ENCODE measurements at places on chromosomes 2 and 18.

GRCh38 chr2:127877626-127878025 is 8.1 kb downstream of the AMMECR1L start:
- no peak for DNase-seq

DNA sequence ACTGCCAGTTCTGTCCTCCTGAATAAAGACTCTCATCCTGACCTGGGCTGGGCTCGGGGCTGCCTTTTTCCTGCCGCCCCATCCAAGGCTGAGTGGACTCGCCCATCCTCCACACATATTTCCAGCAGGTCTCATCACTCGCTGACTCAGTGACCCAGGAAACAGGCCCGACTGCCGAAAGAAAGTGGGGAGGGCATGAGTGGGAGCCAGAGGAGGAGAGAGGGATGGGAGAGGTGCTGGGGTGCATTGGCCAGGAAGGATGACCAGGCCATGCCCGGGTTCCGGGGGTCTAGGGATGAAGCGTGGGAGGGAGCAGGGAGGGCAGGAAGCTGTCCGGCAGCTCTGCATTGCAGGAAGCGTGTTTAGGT is 66.7 kb downstream of the TWIST2 start:
- no peak for DNase-seq

GRCh38 chr18:35983818-35984217 is 11.3 kb downstream of the RMP24 start:
- DNase-seq, result no peak

DNA sequence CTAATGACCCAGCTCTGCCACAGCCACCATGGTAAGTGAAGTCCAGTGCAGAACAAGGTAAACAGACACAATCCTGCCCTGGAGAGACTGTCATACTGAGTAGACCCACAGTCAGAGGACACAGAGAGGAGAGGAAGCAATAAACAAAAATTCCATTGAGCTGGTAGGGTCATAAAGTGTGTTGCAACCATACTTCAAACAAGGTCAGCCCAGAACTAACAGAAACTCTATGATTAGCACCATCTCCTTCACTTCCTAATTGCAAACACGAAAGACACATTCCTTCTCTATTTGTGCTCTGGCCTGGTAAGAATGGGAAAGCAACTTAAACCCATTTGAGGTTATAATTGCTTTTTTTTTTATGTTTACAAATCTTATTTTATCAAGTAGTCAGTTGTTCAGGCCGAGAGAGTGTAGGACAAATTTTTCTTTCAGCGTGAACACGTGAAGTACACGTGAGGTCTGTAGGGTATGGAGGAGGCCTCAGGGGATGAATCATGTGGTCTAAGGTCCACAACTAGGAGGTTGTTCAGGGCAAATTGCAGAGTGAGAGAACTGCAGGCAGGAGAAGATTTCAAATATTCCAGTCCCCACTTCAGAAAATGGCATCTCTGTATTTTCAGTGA is 71.4 kb upstream of the GLS start:
- no peak for DNase-seq

DNA sequence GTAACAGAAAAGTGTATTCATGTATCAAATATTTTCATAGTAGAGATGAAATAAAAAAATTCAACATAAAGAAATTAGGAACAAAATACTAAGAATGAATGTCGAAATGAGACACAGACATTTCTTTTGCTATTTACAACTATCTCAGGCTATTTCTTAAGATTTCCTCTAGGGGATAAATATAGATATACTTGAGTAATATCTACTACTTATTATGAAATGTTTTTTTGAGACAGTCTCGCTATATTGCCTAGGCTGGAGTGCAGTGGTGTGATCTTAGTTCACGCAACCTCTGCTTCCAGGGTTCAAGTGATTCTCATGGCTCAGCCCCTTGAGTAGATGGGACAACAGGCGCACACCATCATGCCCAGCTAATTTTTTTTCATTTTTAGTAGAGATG is 326.1 kb downstream of the RNF144A start:
- no peak for DNase-seq

DNA sequence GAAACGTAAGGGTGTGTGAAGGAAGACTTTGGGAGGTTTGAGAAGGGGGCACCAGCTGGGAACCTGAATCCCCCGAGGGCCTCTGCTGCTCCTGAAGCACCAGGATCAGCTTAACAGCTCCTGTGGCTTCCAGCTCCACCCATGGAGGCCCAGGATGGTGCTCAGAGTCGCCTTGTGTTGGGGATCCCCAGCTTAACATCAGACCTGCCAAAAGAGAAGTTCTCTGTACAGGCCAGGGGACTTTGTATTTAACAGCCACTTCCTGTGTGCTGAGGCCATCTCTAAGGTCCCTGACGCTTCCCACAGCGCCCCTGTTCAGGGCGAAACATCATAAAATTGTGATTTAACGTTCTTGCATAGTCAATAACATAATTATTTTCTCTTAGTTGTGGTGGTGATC is 77.5 kb downstream of the NCK2 start:
- DNase-seq, result no peak

- no peak for DNase-seq
Measured at GRCh38 chr2:38039121-38039910, 36.6 kb downstream of the CYP1B1 start.

GRCh38 chr18:32919799-32920198 is 147.0 kb upstream of the KLHL14 start:
- DNase-seq, result no peak

- no peak for DNase-seq
Measured at GRCh38 chr2:68900496-68901198, 29.4 kb upstream of the BMP10 start.

DNA sequence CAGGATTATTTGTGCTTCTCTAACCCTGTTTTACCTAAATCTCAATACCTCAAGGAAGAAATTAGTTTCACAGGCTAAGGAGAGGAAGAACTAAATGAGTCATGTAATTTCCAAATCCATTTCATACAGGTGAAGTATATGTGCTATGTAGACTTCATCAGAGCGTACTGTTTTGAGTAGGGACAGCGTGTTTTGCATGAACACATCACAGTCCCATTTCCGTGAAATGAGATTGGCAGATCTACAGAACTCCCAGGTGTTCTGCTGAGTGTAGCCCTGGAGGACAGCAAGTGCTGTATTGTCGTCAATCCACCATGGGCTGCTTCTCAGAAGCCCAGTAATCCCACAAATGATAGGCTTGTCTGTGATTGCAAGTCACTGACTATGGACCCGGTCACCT is 97.7 kb downstream of the XRCC5 start:
- no peak for DNase-seq

GRCh38 chr2:240868286-240869108 is at the start of gene AGXT:
Gene AGXT (plus strand): TSS chr2:240868824. CDS start chr2:240868866, 42 bp downstream.
- DNase-seq, result no peak

DNA sequence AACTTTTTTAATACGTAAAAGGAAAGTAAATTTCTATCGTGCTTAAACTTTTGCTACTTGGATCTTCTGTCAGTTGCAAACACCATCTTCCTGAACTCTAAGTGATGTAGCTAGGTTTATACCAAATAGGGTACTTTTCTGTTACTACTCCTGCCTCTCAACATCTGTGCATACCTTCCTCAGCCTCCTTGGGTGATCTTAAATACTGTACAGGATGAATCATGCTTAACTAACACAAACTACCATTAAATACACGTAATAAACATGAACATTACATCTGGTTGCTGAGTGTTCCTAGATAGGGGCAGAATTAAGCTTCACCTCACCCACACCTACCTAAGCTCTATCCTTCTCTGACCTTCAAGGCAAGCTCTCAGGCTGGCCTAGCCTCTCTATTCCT is 398.0 kb downstream of the TXNL1 start:
- DNase-seq, result no peak

- no peak for DNase-seq
Measured at GRCh38 chr2:211665299-211665698, 873.3 kb downstream of the ERBB4 start.

- DNase-seq, result no peak
Measured at GRCh38 chr18:10923141-10923540, 226.2 kb downstream of the PIEZO2 start.

DNA sequence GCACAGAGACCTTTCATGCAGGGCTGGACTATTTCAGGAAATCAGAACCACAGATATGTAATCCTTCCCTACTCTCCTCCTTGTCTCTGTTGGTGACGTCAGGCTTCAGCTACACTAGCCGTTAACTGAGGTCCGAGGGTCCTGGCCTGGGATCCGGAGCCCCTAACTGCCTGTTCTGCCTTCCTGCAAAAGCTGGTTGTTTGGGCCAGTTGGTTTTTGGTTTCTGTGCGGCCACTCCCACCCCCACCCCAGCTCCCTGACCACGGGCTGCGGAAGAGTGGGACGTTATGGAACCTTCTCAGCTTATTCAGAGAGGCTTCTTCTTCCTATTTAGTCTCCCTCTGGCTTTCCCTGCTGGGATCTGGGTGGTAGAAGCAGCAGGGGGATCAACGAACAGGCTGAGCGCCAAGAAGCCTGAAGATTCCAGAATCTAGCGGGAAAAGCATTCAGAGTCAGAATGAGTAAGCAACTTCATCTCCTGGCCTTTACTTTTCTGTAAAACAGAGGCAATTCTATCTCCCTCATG is 49.3 kb upstream of the ROCK2 start:
- DNase-seq, result no peak

DNA sequence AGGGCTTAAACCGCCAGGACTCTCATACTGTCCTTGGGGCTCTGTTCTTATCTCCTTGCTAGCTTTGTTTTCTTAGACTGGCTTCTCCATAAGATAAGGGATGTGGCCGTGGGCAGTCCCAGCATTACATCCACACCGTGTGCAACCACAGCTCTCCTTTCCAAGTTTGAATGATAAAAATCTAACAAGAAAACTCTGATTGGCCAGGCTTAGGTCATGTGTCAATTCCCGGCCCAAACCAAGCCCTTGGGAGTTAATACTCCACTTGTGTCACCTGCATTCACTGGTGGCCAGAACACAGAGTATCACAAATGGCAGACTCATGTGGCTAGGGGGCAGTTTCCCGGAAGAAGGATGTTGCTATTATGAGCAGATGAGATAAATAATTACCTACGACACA is 43.2 kb upstream of the KDM3A start:
- no peak for DNase-seq

DNA sequence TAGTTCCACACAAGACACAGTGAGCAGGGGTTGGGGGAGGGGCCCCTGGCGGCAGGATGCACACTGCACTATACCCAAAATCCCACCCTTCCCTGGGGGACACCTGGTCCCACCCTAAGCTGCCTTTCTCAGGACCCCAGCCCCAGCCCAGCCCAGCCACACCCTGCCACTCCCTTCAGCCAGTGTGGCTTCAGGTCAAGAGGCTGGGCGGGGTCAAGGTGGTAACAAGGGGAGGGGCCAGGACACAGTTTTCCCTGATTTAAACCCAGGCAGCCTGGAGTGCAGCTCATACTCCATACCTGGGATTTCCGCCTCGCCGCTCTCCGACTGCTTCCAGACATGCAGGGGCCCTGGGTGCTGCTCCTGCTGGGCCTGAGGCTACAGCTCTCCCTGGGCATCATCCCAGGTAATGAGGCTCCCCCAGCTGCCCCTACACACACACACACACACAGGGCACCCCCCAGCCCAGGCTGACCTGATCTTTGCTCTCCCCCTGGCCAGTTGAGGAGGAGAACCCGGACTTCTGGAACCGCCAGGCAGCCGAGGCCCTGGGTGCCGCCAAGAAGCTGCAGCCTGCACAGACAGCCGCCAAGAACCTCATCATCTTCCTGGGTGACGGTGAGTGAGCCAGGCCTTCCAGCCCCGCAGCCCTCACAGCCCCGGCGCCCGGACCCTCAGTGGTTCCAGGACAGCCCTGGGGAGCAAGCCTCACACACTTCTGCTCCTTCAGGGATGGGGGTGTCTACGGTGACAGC is at the start of gene ALPG:
Gene ALPG, plus strand, starts transcription at position 289 of the 755 bp plus-strand sequence. Its CDS starts 51 bp downstream, at position 340.
- no peak for DNase-seq

GRCh38 chr2:48750128-48750739 is 5.3 kb downstream of the LHCGR start:
- DNase-seq, result no peak

GRCh38 chr2:64400733-64401528 is 53.0 kb upstream of the LGALSL start:
- DNase-seq, result no peak

DNA sequence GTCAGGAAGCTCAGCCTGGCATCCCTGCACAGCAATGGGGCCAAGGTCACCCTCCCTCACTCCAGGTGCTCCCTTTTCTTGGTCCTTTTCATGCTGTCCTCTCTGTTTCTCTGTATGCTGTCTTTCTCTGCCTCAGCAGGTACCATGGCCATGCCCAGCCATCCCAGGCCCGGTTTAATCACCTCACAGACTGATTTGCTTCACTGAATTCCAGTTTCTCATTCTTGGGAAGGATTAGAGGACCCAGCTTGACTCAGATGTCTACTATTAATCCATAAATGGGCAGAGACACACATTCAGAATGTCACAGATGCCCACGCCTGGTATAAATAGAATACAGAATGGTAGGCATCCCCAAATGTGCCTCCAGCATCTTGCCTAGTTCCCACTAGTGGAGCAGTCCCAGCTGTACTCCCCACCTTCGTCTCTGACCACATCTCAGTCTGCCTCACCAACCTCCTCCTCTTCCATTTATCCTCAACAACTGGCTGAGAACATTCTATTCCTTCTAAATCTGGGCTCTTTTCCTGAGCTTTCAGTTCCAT is 14.2 kb upstream of the L3MBTL4 start:
- no peak for DNase-seq

DNA sequence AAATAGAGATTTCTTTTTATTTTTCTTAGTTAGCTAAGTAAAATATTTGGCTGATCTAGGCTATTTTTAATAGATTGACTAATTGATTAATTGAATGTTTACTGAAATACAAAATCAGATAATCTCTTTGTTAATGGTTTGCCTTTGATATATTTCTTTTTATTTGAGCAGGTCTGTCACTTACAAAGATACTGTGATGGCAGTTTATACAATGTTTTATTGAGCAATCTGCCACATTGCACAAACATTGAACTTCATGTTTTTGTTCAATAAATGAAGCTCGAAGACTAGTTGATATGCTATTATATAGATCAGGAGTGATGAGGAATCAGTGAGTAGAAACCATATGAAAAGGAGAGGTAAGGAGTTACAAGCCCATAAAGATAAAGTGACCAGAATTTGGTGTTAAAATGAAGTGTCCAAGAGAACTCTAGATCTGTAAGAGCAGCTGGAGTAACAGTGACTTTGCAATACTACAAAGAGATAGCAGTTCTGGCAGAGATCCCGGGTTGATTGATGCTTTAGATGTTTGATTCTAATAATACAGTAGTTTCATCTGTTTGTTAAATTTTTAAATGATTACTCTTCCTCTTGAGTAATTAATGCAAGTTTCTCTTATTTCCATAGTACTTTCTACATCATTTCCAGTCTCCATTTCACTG is 574.2 kb downstream of the CCDC85A start:
- no peak for DNase-seq

GRCh38 chr2:58515827-58516573 is 274.9 kb upstream of the FANCL start:
- DNase-seq, result no peak

GRCh38 chr2:229104974-229105387 is 166.1 kb downstream of the PID1 start:
- no peak for DNase-seq
